GM03348 (cell line): ENCODE measurements at places on chromosomes 12 and 14.

DNA sequence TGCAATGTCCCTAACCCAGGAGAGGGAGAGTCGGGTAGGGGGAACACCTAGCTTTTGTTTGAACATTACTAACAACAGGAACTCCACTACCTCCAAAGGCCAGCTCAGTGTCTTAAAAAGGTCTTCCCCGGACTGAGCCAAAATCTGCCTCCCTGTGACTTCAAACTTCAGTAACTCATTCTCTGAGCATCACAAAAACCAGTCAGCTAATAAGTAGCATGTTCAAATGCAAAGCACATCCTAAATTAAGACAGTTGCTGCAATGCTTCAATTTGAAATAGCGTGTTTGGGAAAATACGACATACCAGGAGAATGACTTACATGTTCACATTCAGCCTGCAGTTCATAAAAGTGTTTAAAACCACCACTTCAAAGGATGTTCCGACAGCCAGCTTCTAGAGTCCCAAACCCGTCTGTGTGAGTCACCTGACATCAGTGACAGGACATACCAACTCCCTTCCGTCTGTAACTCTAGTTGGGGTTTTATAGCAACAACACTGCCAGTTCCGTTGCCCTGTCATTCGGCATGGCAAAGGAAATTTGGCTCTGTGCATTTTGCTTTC, 13.0 kb downstream of the ZFP36L1 start:
- peak; percentile 62 for DNase-seq

DNA sequence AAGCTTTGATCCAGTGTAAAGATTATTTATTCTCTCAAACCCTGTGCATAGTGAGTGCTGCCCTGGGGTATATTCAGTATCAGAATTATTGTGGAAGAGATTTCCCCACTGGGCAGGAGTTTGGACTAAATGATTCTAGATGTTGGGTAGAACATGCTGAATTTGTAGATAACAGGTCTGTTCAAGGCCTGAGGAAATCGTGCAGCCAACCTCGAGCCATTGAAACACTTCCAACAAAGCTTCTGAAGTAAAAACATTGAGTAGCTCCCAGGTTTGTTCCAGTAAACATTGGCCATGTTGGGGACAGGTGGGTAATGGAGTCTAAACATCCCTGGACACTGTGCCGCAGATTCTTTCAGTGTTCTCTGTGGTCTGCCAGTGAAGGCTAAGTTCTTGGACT, 87.5 kb downstream of the LLPH start:
- DNase-seq: no peak

DNA sequence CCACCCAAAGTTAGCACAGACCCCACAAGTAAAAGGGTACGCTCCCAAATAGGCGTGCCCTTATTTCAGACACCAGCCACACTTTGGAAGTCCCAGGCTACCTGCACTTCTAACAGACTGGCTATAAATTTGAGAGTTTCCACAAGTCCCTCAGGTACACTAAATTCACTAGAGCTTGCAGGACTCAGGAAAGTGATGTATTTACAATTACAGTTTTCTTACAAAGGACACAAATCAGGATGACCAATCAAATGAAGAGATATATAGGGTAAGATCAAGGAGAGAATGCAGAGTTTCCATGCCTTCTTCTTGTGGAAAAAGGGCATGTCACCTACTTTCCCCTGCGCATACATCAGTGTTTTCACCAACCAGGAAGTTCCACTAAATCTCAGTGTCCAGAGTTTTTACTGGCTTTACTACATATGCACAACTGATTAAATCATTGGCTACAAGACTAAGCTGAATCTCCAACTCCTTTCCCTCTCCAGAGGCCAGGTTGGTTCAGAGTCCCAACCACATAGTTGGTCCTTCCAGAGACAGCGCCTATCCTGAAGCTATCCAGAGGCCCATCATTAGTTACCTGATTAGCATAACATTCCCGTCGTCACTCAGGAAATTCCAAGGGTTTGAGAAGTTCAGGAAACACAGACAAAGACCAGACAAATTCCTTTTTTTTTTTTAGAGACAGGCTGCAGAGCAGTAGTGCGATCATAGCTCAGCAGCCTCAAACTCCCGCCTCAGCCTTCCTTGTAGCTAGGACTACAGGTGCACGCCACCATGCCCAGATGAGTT, 84.2 kb downstream of the DENND5B start:
- peak; percentile 9 for DNase-seq

DNA sequence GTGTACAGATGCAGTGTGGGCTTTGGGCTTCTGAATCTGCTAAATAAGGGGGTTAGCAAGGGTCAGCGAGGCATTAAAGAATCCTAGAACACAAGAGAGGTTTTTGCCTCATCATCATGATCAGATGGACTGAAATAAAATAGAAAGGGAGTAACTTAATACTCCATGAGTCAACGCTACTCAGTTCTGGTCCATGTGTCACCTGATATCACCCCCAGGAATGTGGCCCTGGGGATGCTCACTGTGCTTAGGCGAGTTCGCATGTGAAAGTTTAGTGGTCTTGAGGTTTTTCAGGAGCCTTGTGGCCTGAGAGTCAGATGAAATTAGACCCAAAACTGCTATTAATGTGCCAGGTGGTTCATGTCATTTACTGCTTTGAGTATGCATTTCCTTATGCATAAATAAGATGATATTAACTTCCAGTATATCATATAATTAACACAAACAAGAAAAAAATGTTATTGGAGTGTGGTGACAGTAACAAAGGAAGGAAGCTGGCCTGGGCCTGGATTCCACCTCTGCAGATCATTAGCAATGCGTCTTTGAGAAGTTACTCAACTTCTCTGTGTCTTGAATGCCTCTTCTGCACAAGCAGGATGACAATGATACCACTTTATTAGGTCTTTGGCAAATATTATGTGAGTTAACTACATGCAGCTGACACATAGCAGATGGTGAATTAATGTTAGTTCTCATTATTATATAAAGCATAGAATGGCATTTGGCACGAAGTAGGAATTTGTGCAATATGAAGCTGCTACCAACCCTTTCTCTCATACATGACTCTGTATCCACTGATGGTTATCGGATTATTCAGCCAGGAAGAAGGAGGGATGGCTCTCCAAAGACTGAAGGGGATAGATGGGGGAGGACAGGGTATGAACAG, 1272.6 kb downstream of the AACS start:
- DNase-seq: no peak

- DNase-seq: no peak
Observed at GRCh38 chr12:116459011-116459875, 99.9 kb upstream of the MAP1LC3B2 start.

DNA sequence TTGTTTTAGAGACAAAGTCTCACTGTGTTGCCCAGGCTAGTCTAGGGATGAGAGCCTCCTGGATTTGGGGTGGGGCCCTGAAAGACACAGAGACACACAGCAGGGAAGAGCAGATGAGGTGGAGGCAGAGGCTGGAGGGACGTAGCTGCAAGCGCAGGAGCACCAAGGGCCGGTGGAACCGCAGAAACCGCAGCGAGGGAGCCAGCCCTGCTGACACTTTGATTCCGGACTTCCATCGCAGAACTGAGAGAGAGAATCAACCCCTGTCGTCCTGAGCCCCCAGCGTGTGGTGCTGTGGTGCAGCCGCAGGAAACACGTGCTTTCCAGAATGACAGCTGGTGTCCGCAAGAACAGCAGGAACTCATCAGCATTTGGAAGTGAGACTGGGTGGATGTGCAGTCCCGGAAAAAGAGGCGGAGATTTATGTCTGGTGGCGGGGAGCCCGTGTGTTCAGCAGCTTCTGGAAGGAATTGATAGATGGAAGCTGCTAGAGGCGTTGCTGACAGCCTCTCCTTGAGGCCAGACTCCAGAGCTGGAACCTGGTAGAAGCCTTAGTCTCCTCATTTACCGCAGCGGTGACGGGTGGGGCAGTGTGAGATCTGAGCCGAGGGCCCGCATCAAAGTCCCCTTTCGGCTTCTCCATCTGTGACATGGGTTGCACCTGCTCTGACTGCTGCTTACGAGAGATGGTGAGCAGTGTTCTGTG, 21.9 kb upstream of the KLC1 start:
- DNase-seq: peak; percentile 94

DNA sequence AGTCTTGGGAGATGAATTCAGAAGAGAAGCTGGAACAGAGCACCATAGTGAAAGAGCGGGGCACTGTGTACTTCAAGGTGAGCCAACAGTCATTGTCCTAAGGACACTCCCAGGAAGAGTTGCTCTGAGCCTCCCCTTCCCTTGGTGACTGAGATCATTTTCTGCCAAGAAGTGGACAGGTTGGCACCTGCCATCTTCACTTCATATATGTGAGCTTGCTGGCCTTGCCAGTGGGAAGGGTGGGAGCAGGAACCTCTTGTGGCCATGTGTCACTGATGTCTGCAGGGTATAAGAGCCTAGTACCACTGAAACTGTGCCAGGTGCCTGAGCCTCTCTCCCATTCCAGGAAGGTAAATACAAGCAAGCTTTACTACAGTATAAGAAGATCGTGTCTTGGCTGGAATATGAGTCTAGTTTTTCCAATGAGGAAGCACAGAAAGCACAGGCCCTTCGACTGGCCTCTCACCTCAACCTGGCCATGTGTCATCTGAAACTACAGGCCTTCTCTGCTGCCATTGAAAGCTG, 5.3 kb downstream of the FKBP4 start:
- DNase-seq: no peak

GRCh38 chr12:61846765-61847164, 413.4 kb upstream of the USP15 start:
- no peak for DNase-seq

- peak; percentile 49 for DNase-seq
Observed at GRCh38 chr14:44898551-44898950, 63.2 kb downstream of the KLHL28 start.

DNA sequence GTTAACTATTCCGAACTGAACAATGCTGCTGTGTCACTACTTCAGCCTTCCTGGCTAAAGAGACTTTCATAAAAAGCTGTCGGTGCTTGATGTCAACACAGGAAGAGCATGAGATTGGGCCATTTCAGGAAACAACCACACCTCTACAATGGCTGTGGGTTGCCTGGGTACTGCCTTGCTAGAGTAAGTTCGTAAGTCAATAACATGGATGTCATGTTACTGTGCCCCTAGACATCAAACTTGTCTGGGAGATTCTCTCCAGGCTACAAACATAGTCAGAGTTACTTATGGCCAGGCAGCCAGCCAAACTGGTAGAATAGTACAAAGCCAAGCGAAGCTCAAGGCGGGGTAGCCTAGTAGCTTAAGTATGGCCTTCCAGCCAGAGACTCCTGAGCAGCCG, 23.1 kb downstream of the MAX start:
- no peak for DNase-seq

- no peak for DNase-seq
Observed at GRCh38 chr12:59570145-59570544, 25.7 kb upstream of the SLC16A7 start.

- DNase-seq: no peak
Observed at GRCh38 chr14:75041613-75042012, 9.7 kb downstream of the MLH3 start.

DNA sequence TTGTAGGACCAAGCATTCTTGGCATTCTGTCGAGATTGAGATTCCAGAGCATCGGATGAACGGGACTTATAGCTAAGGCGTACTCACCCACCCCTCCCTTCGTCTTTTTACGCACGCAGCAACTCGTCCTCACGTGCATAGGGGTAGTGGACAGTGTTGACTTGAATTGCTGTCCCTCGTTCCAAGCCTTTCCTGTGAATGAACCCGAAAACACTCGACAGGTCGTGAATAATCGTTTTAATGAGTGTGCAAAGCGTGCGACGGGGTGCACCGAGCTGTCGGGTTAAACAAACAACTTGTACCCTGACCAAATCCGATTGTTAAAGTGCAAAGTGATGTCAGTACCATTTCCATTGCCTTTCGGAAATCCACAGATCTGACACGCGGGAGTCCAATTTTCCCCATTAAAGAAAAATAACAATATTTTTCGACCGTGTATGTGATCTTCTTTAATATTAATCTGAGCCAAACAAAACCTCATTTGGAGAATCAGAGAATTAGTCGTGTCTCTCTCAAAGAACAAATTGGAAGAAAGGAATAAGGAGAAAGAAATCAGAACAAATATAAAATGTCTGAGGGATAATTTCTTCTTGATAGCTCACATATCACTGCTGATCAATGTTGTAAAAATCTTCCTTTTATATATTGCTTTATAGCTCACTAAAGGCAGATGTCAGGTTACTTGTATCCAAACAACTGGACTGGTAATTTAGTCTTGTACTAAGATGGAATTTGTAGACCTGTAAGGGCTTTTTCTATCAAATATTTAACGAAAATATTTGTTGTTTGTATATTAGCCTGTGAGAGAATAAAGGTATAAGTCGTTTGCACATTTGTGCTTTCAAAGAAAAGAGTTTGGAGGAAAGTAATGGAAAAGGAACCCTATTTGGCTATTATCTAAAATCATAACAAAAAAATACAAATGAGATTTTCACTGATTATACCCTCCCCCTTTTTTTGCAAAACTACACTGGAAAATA, 11.8 kb downstream of the FOXG1 start:
- DNase-seq: no peak

- no peak for DNase-seq
Observed at GRCh38 chr12:114656906-114657596, 26.9 kb downstream of the TBX3 start.

- DNase-seq: no peak
Observed at GRCh38 chr12:13841358-13841757, 140.0 kb downstream of the GRIN2B start.

- no peak for DNase-seq
Observed at GRCh38 chr12:68958322-68958721, 25.4 kb upstream of the CPM start.

GRCh38 chr12:27779416-27779919, 565 bp upstream of the KLHL42 start:
- DNase-seq: no peak

- DNase-seq: no peak
Observed at GRCh38 chr12:125657681-125658080, 592.4 kb downstream of the AACS start.

- no peak for DNase-seq
Observed at GRCh38 chr12:133235401-133236112, at the start of gene ANHX. Gene ANHX, minus strand, starts transcription at chr12:133235877. Its CDS starts 1,521 bp downstream, at chr12:133234356.

DNA sequence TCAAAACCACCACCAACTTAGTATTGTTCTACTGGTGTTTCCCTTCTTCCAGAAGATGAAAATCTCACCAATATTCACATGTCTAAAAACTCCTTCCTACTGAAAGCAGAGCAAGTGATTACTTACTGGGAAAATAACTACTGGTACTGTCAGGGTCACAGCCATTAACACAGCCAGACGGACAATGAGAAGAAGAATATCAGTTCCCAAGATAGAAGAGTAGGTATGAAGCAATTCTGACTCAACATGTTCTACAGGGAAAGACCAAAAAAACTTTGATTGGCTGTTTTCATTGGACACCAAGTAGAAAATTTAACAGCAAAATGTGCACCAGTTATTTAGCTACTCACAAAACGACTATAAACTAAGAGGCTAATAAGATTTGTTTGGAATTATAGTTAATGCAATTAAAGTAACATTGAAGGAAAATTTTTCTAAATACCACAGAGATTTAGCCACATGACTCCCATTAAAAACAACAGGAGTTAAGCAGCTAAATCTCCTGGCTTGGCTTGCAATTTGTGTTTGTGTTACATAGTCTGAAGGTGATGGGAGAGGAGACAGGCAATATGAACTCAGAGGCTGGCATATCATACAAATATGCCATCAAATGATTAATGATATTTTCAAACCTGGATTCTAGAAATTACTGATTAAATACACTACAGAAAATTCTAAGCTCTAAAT, 9.5 kb downstream of the SLC38A2 start:
- no peak for DNase-seq
